T-helper 2 cell treated with Interferon-gamma antibody and Interleukin-4, amounts not matched to agents 100 ng/mL and 5 ng/mL, for 36 hours (primary cell): ENCODE measurements at places on chromosomes 12 and 14. TPM values are rescaled to one million over a fixed set of nuclear protein-coding genes. Genes with fewer than 3 reads are reported as not detected.

Gene ASIC1
- 7.5 and 8.5 TPM in 2 replicates for total RNA-seq

Gene TBX3
- not detected in 2 replicates for total RNA-seq

Gene GEMIN2
- 20.0 and 23.1 TPM in 2 replicates for total RNA-seq

Gene SLC7A7
- not detected in 2 replicates for total RNA-seq

Gene TRPV4
- total RNA-seq = not detected in 2 replicates

Gene CHPT1
- 12.3 and 12.6 TPM in 2 replicates for total RNA-seq

Gene RNASE3
- not detected in 2 replicates for total RNA-seq

Gene KLRB1
- total RNA-seq = 0.95 and 1.1 TPM in 2 replicates

Gene KRT3
- total RNA-seq = not detected in 2 replicates

Gene B4GALNT3
- total RNA-seq = 14.3 and 15.6 TPM in 2 replicates

Gene CFAP73
- total RNA-seq = 0.34 TPM in 1 of 2 replicates, not detected in the other

Gene LALBA
- total RNA-seq = not detected in 2 replicates

Gene SLC41A2
- total RNA-seq = 1.6 and 2.6 TPM in 2 replicates

Gene NELL2
- 12.1 and 15.8 TPM in 2 replicates for total RNA-seq

Gene TM7SF3
- total RNA-seq = 58.7 and 65.4 TPM in 2 replicates

Gene NRIP2
- total RNA-seq = not detected in 2 replicates

Gene RBP5
- 0.50 and 0.84 TPM in 2 replicates for total RNA-seq

Gene GPRC5A
- 0.02 TPM in 1 of 2 replicates, not detected in the other for total RNA-seq

Gene SLC25A47
- not detected in 2 replicates for total RNA-seq

Gene KRT86
- 0.48 and 0.50 TPM in 2 replicates for total RNA-seq

Gene LLPH
- total RNA-seq = 29.0 and 30.3 TPM in 2 replicates

Gene SLC17A8
- not detected in 2 replicates for total RNA-seq

Gene KLRG1
- total RNA-seq = 3.5 TPM in 2 replicates

Gene IAPP
- total RNA-seq = not detected in 2 replicates

Gene FGF23
- not detected in 2 replicates for total RNA-seq

Gene CEBPE
- 0.09 TPM in 1 of 2 replicates, not detected in the other for total RNA-seq

Gene RAD9B
- total RNA-seq = 0.36 and 0.75 TPM in 2 replicates

Gene PSEN1
- total RNA-seq = 43.1 and 44.1 TPM in 2 replicates

Gene SERPINA12
- not detected in 2 replicates for total RNA-seq

Gene CCDC177
- not detected in 2 replicates for total RNA-seq

Gene KRT78
- total RNA-seq = not detected in 2 replicates

Gene CMA1
- not detected in 2 replicates for total RNA-seq

Gene IL26
- total RNA-seq = 0.39 and 0.41 TPM in 2 replicates

Gene CLEC6A
- total RNA-seq = 0.09 TPM in 1 of 2 replicates, not detected in the other

Gene HOXC6
- total RNA-seq = not detected in 2 replicates

Gene HAL
- total RNA-seq = 0.41 and 0.64 TPM in 2 replicates

Gene NID2
- 0.36 and 0.82 TPM in 2 replicates for total RNA-seq

Gene B4GALNT1
- 1.5 and 1.9 TPM in 2 replicates for total RNA-seq

Gene DYNC1H1
- total RNA-seq = 280 and 284 TPM in 2 replicates

Gene NPAS3
- not detected in 2 replicates for total RNA-seq

Gene TMEM253
- total RNA-seq = not detected in 2 replicates

Gene CNTN1
- total RNA-seq = not detected in 2 replicates

Gene SPRING1
- 24.9 and 30.3 TPM in 2 replicates for total RNA-seq

Gene ACADS
- total RNA-seq = 14.6 and 17.6 TPM in 2 replicates

Gene AGAP2
- total RNA-seq = 57.1 and 59.4 TPM in 2 replicates

Gene PTHLH
- not detected in 2 replicates for total RNA-seq

Gene TOX4
- total RNA-seq = 72.4 and 73.3 TPM in 2 replicates

Gene KRT6C
- total RNA-seq = not detected in 2 replicates

Gene ANKRD33
- total RNA-seq = not detected in 2 replicates

Gene PRR4
- 2.5 and 3.7 TPM in 2 replicates for total RNA-seq

Gene APOF
- total RNA-seq = not detected in 2 replicates

Gene ZNF384
- 86.1 and 91.5 TPM in 2 replicates for total RNA-seq

Gene KLRC2
- not detected in 2 replicates for total RNA-seq

Gene HHIPL1
- total RNA-seq = 0.02 TPM in 1 of 2 replicates, not detected in the other
